Stimulated activated CD4-positive, alpha-beta T cell treated with anti-CD3 and anti-CD28 coated beads, TNF-alpha, amount 100 ng/mL, for 24 hours (primary cell): ENCODE measurements at places on chromosomes 16 and 17.

DNA sequence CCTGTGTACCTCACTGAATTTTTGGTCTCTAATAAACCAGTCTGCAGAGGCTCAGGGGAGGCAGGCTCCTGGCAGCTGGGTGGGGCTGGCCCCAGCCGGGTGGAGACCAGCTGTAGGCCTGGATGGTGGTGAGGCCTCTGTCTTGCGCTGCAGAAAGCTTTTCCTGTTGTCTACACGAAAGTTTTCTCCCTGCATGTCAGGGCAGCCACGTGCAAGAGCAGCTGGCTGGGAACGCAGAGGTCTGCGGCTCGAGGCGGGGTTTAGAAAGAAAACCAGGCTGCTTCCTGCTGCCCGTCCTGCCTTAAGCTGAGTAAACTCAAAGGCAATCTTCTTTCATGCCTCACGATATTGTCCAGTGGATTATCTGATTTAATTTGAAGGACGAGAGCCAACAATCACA lies 2.4 kb downstream of the SERPINF1 start:
- DNase-seq: no peak

DNA sequence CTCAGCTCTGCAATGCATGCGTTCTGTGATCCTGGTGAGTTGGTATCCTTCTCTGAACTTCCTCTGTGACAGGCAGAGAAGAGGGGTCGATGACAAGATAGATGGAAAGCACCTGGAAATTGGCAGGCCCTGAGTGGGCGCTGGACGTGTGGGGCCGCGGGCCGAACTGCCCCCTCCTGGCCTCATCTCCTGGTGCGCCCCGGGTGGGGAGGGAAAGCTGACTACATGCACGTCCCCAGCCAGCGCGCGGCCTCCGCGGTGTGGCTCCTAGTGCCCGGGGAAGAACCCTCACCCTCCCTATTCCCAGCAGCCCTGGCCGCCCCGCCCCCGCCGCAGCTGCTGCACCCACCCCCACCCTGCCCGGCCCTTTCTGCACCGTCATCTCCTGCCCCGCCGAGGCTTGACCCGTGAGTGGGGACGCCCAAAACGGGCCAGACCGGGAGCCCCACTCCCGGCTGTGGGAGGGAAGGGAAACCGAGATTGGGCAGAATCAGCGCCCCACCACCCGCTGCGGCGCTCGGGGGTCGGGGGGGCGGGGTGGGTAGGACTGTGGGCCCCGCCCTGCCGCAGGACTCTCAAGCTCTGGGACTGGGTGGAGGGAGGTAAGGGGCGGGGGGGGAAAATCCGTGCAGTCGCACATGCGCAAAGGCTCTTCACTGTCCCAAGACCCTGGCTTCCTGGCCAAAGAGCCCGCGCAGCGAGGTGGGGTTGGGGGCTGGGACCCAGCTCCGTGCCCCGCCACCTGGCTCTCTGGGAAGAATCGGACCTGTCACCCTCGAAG lies at the start of gene NOL3:
Gene NOL3 (plus strand): TSS at position 371 of the 781 bp plus-strand sequence.
- DNase-seq: no peak

GRCh38 chr17:40501499-40501911 lies at the start of gene TNS4:
TNS4 (minus strand) TSS chr17:40501623; CDS start chr17:40496425, 5,198 bp downstream.
- no peak for DNase-seq

DNA sequence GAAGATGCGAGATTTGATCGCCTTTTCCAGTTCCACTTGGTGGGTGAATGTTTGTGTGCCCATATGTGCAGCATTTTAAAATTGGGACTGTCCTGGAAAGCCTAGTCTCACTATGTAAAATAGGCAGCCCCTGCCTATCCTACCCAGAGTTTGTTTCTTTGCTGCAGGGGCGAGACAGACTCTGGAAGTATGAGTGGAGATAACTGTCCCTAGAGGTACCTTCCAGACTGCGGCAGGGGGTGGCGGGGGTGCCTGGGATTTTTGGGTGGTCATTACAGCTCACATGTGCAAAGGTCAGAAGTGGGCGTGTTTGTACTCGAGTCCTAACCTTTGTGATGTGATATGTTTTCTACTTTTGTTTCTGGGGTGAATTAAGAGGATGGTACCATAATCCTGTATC lies 36.6 kb downstream of the MPRIP start:
- DNase-seq: no peak

DNA sequence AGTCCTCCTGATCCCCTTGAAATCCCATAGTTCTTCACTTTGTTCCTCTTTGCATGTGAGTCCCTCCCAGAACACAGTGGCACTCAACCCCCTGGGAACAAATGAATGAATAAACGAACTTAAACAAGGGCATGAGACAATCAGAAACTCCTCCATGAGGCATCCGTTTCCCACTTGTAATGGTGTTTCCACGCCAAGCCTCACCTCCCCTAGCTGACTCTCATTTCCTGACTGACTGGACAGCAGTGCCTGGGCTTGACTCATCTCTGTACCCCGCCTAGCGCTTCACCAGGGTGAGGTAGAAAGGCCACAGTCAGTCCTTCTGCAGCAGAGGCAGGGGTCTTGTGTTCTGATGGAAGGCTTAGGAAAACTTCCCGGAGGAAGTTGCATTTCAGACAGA lies 14.2 kb downstream of the KIF1C start:
- no peak for DNase-seq

DNA sequence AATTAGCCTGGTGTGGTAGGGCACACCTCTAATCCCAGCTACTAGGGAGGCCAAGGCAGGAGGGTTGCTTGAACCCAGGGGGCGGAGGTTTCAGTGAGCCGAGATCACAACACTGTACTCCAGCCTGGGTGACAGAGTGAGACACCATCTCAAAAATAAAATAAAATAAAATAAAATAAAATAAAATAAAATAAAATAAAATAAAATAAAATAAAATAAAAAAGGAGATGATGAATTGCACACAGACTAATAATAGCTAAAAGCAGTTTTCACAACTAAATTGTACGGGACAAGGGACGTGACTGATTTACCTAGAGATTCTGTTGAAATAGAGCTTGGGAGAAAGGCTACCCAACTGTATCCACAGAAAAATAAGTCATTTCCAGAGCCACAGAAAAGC lies 1471.3 kb downstream of the CDH11 start:
- DNase-seq: no peak

DNA sequence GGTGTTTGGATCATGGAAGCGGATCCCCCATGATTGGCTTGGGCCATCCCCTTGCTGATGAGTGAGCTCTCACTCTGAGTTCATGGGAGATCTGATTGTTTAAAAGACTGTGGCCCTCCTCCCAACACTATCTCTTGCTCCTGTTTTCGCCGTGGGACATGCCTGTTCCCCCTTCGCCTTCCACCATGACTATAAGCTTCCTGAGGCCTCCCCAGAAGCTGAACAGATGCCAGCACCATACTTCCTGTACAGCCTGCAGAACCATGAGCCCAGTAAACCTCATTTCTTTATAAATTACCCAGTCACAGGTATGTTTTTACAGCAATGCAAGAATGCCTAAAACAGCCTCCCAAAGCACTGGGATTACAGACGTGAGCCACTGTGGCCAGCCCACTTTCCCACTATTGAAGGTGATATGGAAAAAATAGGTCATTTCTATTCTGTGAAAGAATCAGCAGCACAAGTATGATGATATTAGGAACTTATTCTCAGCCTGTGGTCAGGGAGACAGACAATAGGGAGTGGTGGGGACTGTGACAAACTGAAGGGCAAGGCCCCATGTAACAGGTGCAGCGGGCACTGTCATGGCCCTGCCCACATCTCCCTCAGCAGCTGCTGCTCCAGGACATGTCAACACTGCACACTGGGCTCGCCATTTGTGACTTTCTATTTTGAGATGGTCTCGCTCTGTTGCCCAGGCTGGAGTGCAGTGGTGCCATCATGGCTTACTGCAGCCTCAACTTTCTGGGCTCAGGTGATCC lies 33.7 kb upstream of the LITAF start:
- DNase-seq: no peak

GRCh38 chr16:64445649-64446048 lies 676.2 kb downstream of the CDH11 start:
- DNase-seq: no peak

DNA sequence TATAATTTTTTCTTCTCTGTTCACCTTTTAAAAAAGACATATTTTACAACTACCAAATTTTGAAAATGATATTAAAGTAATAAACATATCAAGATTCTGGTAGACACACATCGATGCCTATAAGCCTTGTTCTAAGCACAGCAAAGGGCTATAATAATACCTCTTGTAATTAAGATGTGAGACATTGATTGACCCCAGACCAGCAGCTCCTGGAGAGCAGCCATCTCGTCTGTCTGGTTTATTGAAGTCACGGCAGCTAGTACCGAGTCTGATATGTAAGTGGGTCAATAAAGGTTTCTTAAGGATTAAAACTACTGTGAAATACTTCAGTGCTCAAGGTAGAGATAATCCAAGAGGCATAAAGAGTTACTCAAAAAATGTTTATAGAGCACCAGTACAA lies 76.1 kb downstream of the C17orf58 start:
- DNase-seq: no peak

DNA sequence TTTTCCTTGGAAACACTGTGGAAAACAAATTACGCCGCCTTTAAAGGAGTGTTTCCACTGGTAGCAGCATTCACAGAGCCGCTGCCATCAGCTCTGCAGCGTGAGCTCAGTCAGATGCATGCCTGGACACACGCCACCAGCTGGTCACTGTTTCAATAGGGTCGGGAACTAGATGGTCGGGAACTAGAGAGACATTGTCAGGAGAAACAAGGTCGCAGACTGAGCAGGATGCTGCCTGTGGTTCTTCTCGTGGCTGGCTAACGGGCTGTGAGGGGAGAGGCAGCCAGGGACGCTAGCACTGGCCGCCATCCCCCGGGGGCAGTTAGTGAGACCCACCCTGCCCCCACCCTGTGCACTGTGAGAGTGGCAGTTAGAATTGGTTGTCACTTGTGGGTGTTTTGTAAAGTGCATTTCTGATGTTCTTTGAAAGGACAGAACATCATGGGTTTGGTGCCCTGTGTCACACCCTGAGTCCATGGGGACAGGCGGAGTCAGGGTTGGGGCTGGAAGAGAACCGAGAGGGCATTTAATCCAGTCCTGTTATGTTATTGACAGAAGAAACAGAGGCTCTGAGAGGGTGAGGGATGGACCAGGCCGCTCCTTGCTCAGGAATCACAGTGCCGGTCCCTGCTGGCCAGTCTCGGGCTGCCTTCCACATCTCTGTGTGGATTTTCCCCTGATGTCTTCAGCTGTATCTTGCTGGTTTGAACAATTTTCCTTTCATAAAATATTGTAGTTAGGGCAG lies 86.3 kb downstream of the SPECC1 start:
- DNase-seq: no peak

DNA sequence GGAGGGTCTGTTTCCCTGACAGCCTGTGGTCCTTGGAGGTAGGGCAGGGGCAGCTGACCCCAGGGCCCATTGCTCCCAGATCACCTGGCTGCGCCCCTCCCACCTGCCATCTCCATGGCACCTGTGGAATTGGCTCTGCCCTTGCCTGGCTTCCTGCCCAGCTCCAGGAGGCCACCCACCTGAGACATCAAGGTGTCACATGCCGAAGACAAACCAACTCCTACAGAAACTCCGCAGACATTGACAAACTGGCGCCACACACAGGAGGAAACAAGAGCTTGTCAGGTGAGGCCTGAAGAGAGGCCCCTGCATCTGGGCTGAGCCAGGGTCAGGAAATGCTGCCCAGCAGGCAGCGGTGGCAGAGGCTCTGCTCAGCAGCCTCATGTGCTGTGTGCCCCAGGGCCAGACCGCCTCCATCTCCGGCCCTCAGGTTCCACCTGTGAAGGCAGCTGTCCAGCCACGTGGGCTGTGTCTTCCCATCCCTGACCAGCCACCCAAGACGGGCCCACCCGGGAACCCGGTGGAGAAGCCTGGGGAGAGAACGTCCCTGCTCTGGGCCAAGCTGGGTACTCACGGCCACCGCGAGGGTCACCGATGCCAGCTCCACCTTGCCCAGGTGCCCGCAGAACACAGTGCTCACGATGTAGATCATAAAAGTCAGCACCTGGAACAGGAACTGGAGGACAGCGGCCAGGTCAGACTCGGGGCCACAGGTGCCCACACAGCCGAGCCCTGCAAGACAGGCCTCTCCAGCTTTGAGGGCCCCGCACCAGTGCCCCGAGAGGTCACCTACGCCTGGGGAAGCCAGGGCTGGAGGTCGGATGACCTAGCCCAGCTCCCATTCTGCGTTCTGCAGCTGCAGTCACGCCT lies 1.6 kb downstream of the SLC47A2 start:
- no peak for DNase-seq

- no peak for DNase-seq
Observed at GRCh38 chr17:35183332-35183731, 10.9 kb downstream of the SLC35G3 start.

DNA sequence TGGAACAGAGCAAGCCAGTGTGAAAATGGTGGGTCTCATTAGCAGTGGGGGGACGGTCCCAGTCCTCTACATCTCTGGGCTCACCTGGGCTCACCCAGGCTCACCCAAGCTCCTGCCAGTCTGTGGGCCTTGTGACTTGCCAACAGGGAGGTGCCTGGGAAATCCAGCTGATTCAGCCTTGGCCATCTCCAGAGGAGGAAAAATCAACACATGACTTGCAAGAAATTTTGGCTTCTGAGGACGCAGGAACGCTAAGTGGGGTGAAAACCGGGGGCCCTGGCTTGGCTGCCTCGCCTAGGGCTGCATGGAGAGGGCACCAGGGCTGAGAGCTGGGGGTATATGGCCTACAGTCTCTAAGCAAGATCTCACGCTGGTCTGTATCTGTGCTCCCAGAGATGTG lies 47.7 kb downstream of the VAC14 start:
- no peak for DNase-seq

DNA sequence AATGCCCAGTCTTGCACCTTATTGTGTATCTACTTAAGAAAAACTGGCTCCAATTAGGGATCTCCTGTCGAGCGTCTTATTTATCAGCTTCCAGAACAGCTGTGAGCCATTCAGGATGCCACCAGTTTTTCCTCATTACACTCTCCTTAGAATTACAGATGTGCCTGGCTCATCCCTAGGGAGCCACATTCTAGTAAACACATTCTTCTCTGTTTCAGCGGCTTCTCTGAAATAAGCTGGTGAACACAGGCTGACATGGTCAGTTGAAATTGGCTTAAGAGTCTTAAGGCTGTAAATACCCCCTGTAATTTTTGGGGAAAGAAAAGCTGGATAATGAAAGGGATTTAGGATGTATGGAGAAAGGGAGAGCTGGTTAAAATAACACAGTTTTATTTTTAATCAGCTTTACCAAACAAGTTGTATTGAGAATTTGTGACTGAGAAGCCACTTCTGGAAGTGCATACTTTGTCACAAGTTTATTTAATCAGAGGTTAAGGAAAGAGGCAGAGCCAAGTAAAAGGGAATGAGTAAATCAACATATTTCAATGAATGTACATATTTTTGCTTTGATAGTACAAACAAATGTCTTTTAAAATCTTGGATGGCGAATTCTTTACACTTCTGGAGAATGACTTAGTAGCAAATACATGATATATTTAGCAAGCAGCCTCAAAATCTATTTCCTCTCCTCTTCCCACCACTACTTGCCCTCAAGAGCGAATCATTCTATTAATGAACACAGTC lies 562.0 kb upstream of the GOT2 start:
- DNase-seq: no peak
